H7 (cell line): ENCODE measurements at places on chromosomes 16 and 17. TPM values are rescaled to one million over a fixed set of nuclear protein-coding genes. Genes with fewer than 3 reads are reported as not detected.

TMC5 gene
- 1.0 and 1.7 TPM in 2 replicates for total RNA-seq

KRTAP2-1 gene
- total RNA-seq, result not detected in 2 replicates

MEIOB gene
- total RNA-seq, result 6.4 and 7.9 TPM in 2 replicates

GDE1 gene
- total RNA-seq, result 57.8 and 60.0 TPM in 2 replicates

SLFN14 gene
- not detected in 2 replicates for total RNA-seq

ANKRD40CL gene
- total RNA-seq, result not detected in 2 replicates

CTRB1 gene
- total RNA-seq, result not detected in 2 replicates

GFAP gene
- total RNA-seq, result 0.10 and 0.85 TPM in 2 replicates

GRIN2A gene
- 0.52 and 1.3 TPM in 2 replicates for total RNA-seq

CCL18 gene
- not detected in 2 replicates for total RNA-seq

MSLN gene
- total RNA-seq, result 0.15 TPM in 1 of 2 replicates, not detected in the other
